Iris pigment epithelial cell (primary cell): ENCODE measurements at places on chromosomes 16 and 17.

- no peak for DNase-seq
Measured at GRCh38 chr16:2686912-2687507, 4.7 kb downstream of the KCTD5 start.

- peak; percentile 38 for DNase-seq
Measured at GRCh38 chr16:84749815-84750214, 50.0 kb downstream of the USP10 start.

DNA sequence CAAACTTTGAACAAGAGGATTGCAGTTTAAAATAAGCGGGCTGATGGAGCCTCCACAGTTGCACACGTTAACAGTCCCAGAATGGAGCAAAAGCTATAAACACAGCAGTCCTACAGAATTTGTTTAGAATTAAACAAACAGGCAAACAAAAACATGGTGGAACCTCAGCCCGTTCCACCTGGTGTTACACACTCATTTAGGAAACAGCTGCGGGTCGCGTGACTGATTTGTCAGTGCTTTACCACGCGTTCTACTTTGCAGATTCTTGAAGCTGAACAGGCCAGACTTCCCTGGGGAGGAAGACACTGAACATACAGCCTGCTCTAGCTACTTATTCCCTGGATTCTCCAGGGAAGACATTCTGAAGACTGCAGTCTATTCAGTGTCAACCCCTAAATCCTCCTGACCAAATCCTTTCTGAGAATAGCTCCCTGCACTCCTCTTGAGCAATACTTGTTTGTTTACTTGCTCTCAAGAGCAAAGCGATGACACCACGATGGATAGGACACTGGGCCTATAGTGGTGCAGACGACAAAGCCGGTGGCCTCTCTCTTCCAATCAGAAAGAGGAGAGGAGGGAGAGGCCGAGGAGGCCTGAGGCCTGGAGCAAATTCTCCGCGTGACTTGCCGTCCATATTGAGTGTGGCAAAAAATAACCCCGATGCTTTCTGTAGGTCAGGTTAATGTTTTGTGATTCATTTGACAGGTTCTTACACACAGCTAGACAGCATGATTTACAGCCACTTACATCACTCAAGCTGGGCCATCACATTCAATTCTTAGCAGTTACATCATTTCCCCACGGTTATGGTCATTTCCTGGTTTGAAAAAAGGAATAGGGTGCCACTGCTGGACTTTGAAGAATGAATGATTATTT, 4.0 kb upstream of the MAP1LC3B start:
- peak; percentile 100 for DNase-seq

GRCh38 chr16:3094289-3095027, 4.6 kb downstream of the ZSCAN10 start:
- DNase-seq, result peak; percentile 39

DNA sequence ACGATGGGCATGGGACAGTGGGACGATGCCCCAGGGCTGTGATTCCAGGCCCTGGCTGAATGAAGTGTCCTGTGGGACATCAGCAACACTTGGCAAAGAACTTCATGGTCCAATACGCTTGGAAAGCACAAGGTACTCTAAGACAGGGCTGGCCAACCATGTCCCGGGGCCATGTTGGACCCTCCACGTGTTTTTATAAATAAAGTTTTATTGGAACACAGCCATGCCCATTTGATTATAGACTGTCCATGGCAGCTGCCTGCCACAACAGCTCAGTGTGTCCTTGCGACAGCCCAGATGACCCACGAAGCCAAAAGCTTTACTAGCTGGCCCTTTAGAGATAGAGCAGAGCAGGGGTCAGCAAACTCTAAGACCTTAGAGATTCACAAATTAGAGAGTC, 282.1 kb downstream of the C16orf95 start:
- DNase-seq, result no peak

GRCh38 chr17:7848131-7848579, 6.7 kb upstream of the TMEM88 start:
- no peak for DNase-seq

GRCh38 chr17:26809033-26809432, 484.9 kb upstream of the WSB1 start:
- DNase-seq, result peak; percentile 28
